ENCODE measurements at places on chromosomes 13 and 19.

GRCh38 chr13:100529666-100530377 lies 58.8 kb downstream of the GGACT start:
- no peak for DNase-seq

GRCh38 chr19:5143471-5144411 lies 174.8 kb downstream of the KDM4B start:
- DNase-seq = no peak

DNA sequence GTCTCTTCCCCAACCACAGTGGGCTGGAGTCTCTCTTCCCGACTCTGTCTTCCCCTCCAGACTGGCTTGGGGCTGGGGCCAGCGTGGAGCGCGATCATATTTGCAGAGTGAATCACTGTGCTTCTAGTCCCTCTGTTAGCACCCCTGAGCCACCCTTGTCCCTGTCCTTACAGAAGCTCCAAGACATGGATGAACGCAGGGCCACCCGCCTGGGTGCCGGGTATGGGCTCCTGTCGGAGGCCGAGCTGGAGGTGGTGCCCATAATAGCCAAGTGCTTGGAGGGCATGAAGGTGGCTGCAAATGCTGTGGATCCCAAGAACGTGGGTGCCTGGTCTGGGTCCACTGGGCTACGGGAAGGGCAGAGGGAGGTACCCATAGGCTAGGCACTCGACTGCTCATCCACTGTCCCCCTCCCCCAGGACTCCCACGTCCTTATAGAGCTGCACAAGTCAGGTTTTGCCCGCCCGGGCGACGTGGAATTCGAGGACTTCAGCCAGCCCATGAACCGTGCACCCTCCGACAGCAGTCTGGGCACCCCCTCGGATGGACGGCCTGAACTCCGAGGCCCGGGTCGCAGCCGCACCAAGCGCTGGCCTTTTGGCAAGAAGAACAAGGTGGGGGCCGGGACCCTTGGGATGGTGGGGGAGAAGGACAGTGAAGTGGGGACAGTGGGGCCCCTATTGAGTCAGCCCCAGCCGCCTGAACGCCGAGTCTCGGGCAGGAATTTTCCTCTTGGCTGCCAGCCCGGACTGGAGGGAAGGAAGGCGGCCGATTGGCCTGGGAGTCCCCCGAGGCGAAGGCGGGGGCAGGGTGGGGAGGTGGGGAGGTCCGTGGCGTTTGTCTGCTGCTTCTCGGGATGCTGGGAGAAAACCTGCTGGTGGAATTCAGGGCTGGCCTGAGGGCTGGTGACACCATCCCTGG lies 5.2 kb downstream of the TRIP10 start:
- no peak for DNase-seq

GRCh38 chr19:19860756-19861390 lies 4.8 kb upstream of the ZNF253 start:
- DNase-seq = no peak

DNA sequence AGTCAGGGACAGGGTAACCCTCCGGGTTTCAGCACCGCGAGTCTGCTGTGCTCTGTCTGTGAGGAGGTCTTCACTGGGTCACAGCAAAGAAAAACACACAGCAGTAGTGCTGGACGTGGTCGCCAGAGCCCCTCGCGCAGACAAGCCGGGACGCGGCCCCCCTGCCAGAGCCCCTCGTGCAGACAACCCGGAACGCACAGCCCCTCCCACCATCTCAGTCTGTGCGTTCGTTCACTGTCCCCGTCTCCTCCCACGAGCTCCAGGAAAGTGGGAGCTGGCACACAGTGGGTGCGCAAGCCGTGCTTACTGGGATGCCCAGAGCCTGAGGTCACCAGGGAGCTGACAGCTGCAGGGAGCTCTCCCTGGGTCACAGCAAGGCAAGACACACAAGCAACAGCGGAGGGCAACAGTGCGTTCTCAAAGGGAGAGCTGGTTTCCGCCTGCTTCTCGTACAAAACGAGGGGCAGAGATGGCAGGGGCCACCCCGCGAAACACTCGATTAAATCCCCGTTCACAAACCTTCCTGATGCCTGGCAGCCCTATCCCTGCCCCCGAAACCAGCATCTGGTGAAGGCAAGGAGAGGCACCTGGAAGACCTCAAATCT lies 3.2 kb upstream of the PLPP2 start:
- no peak for DNase-seq

- DNase-seq = no peak
Measured at GRCh38 chr19:35074426-35075201, 33.1 kb downstream of the HPN start.

DNA sequence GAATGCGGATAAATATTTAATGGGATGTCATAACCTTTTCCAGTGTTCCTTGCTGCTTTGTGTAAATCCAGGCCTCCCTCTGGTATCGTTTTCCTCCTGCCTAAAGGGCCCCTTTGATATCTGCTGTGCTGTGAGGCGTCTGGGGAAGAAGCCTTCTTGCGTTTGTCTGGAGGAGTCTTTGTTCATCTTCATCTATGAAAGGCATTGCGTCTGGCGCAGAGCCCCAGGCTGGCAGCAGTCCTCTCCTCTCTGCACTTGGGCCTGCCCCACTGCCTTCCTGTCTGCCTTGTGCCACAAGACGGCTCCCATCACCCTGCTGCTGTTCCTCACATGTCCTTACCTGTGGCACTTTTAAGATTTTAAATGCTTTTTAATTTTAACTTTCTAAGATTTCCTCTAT lies 9.8 kb downstream of the PROZ start:
- DNase-seq = no peak

DNA sequence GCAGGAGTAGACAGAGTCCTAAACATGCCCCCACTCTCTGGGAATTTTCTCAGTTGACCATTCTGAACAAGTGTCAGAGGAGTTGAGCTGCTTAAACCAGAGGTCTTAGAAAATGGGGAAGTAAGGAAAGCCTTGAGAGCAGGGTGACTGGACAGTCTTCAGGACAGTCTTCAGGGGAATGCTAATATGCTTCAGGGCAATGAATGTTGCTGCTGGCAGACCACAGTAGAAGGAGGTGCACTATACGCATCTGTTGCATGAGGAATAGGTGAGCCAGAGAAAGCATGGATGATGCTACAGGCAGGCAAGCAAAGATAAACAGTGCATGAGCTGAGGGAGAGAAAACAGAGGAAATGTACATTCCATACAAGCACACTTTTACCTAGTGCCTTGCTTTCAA lies 196.6 kb upstream of the GPR12 start:
- no peak for DNase-seq

DNA sequence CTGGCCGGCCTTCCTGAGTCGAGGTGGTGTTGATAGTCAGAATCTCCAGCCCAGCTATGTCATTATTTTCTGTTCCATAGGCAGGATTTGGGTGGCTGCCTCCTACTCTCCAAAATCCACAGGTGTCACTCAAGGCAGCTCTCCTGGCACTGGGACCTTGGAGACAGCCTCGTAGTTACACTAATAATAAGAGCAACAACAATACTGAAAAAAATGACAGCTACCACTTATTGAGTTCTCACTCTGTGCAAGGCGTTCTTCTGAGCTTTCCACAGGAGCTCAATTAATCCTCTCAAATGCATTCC lies 12.2 kb upstream of the KLK12 start:
- no peak for DNase-seq

DNA sequence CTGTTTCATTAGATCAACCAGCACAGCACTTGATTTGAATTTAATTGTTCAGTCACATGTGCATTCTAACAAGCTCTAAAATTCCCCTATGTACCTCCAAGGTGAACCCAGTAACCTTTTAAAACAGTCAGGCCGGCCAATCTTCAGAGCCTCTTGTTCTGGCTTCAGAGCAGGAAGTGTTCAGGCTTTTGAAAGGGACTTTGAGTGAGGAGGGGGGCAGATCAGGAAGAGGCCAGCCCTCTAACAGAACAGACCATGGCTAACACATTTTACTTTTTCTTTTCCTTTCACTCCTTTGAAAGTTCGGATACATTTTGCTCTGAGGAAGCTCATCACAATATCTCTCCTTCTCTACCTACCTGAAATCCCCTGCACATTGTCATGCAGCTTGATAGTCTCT lies 390.3 kb downstream of the TBC1D4 start:
- DNase-seq = no peak

- no peak for DNase-seq
Measured at GRCh38 chr13:97726664-97727280, 226.7 kb upstream of the IPO5 start.

- no peak for DNase-seq
Measured at GRCh38 chr13:39433651-39434050, 169.3 kb downstream of the LHFPL6 start.

- DNase-seq = no peak
Measured at GRCh38 chr13:27765650-27766049, 26.6 kb upstream of the GSX1 start.

All from activated naive CD8-positive, alpha-beta T cell treated with anti-CD3 and anti-CD28 coated beads, Interleukin-2, amount 50 U/mL, for 16 hours (primary cell).